ENCODE measurements at places on chromosomes 2 and 18.

GRCh38 chr18:63119647-63120046, 199.9 kb downstream of the BCL2 start:
- peak; percentile 40 for DNase-seq

DNA sequence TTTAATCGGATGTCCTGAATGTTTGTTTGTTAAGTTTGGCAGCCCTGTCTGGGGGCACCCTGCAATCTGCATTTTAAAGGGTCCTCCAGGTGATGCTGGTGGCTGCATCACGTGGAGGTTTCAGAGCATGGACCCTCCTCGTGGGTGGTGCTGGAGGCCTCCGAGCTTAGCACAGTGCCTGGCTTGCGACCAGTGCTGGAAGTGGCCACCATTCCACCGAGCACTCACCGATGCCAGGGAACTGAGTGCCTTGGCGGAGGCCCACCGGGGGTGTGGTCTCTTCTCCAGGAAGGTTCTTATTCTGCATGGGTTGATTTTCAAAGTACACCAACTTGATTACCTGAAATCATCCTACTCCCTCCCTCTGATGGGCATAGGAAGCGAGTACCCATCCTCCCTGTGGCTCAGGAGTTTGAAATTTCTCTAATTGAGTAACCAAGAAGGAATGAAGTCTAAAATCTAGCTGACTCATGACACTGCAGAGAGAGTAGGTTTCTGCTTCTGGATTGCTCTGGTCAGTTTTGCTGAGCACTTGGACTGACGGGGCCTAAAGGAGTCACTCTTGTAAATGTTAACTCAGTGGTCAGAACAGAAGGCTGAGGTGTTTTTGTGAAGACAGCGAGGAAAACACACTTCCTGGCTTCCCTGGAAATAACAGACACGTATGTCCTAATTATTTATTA, 58.1 kb upstream of the SLC66A3 start:
- peak; percentile 67 for DNase-seq

DNA sequence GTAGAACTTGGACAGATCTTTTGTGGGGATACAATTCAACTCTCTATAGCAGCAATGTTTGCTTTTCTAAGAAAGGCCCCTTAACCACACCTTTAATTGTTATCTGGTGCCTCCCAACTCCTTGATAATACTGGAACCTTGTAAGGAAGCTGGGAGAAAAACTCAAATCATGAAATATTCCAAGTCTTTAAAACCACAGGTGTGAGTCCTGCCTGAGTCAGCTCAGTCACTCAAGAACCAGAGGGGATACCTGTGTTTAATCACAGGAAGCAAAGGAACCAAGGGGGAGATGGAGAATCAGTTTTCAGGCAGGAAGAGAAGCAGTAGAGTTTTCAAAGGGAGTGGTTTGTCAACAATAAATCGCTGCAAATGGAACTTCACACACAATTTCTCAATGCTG, 159.9 kb downstream of the LAMA3 start:
- DNase-seq, result no peak

DNA sequence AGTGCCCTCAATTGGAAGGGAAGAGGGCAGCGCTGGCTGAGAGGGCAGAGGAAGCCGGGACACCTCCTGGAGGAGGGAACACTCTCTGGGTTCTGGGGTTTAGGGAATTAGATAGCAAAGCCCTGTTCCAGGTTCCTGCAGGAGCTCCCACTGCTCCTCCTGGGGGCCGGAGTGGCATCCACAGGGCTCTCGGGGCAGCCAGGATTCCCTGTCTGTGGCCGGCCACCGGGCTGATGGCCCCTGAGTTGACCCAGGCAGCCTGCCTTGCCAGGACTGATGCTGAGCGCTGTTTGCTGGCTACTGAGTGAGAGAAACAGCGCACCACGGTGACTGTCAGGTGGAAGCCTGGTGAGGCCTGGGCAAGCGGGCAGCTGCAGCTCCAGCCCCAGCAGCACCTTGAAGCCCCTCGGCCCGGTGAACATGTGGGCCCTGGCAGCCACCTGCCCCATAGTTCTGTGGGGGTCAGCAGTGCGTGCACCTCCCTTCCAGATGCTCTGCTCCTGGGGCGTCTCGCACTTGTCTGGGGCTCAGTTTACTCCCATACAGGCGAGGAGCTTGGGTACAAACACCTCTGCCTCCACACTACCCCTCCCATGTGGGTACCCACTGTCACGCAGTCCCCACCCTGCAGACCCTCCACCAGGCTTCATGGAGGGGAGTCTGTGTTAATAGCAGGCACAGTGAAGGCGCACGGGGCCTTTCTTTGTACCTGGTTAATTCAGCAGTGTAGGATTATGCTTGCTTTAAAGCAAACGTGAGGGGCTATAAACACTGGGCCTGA, 7.7 kb upstream of the ALLC start:
- DNase-seq, result no peak

GRCh38 chr2:126504949-126505348, 151.0 kb upstream of the GYPC start:
- DNase-seq, result no peak

All from fibroblast of mammary gland (primary cell).